Right lung (tissue), 10 donors: ENCODE measurements at places on chromosomes 11 and 22. TPM values are rescaled to one million over a fixed set of nuclear protein-coding genes. Genes with fewer than 3 reads are reported as not detected.
A peak's percentile ranks its signal among the peaks of the same experiment; 100 is the strongest.

Gene MFNG
- polyA plus RNA-seq: 20.1 TPM

DNA sequence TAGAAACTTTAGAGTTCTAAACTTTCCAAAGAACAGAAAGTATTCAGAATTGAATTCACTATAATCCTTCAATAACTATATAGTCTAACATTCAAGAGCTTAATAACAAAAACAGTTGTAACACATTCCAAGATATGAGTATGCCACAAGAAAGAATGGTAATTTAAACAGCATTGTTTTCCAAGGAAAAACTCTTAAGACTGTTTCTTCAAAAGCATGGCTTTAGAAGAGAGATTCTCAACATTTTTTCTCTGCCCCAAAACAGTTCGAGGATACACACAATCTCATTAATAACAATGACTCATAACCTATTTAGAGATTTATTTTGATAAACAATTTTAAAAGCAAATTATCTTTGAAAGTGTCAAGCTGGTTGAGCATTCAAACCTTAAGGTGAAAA, 16.7 kb upstream of the ARHGAP32 start:
- no peak for DNase-seq

DNA sequence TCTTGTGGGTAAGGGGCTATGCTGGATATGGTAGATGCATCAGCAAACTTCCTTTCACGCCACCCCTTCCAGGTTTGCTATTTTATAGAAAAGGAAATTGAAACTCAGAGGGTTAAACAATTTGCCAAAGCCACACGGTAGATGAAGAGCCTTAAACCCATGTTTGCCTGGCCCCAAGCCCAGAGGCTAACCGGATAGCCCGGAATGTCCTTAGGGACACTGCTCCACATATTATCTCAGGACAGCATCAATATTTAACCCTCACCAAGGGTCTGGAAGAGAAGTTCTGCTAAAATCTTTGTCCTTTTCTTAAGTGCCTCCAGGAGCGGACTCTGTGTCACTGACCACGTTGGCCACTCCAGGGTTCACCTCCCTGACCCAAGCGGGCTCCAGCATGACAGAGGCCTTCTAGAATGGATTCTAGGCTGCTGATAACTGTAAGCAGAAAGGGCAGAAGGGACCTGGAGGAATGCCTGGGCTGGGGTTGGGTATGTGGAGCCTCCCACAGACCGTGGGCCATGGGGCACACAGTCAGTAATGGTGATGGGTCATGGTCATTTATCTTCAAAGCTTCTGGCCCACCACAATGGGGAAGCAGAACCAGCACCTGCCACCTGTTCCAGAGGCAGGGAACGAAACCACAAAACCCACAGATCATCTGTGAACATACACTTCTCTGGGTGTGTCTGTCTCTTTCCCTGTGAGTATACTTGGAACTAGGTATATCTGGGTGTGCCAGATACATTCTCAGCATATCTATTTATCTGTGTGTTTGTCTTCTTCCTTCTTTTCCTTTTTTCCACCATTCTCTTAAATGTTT, 5.4 kb upstream of the TMEM86A start:
- DNase-seq: no peak

DNA sequence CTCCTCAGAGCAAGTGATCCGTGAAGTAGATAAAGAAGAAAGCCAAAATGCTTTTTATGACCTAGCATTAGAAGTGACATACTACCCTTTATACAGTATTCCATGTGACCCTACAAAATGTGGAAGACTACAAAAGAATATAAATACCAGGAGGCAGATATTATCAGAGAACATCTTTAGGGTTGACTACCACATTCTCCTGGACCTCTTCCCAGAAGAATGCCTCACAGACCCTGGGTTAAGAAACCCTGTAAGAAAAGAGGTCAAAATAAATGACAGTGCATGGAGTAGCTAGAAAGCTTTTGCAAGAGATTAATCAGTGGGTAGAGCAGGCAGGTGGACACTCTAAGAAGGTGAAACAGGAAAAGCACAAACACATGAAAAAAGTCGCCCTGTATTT, 69.2 kb downstream of the FANCF start:
- DNase-seq: no peak

DNA sequence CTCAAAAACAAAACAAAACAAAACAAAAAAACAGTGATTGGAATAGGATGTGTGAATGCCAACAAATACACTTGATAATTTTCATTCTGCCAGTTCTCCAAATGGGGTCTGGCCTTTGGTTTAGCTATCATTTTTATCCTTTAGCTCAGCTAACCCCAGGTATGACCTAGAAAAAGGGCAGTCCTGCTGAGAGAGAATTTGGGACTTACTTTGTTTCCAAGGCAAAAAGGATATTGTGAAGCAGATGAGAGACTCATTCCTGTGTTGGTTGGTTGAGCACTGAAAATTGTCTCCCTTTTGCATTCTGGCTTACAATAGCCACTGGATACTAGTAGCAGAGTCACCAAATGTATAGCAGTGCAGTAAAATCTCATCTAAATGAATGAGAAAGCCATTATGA, 8.9 kb downstream of the TTC9C start:
- DNase-seq: no peak

Gene KRTAP5-10
- 0.10 TPM for polyA plus RNA-seq

GRCh38 chr11:96023275-96023674, 99.4 kb upstream of the MTMR2 start:
- peak; percentile 74 for DNase-seq
